ENCODE measurements at places on chromosomes 6 and 20.

- H3K27ac ChIP-seq, result no peak overlapping the region
- no peak for DNase-seq
- no peaks in the 10 kb centered on the region for H3K4me1 ChIP-seq
- no peaks in the 10 kb centered on the region for H3K27me3 ChIP-seq
- no peak overlapping the region for H3K4me3 ChIP-seq
Measured at GRCh38 chr20:16236589-16237241, 336.5 kb downstream of the KIF16B start.

GRCh38 chr20:24868396-24868927 is 80.6 kb upstream of the CST7 start:
- no peaks in the 10 kb centered on the region for H3K4me1 ChIP-seq
- H3K4me3 ChIP-seq, result no peak overlapping the region
- H3K36me3 ChIP-seq, result no peaks in the 10 kb centered on the region
- H3K27ac ChIP-seq, result no peak overlapping the region
- H3K27me3 ChIP-seq, result no peaks in the 10 kb centered on the region

DNA sequence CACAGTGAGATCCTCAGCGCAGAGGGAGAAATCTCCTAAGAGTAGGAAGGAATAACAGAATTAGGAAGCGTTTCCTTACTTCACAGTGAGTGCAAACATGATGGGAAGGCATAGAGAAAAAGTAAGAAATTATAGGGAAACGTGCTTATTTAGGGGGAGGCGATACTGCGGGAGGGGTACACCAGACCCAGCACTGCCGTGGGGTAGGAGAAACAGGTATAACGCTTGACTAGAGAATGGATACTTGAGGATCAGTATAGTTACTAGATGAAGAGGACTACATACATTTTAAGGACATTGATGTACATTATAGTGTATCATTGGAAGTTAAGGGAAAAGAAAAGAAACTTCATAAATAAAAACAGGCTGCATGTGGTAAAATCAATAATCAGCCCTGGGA is 26.8 kb upstream of the HLA-E start:
- DNase-seq, result no peak
- peaks cover 3% of the 10 kb centered on the region for H3K4me1 ChIP-seq
- H3K36me3 ChIP-seq, result no peaks in the 10 kb centered on the region
- no peak overlapping the region for H3K27ac ChIP-seq
- H3K4me3 ChIP-seq, result no peak overlapping the region

DNA sequence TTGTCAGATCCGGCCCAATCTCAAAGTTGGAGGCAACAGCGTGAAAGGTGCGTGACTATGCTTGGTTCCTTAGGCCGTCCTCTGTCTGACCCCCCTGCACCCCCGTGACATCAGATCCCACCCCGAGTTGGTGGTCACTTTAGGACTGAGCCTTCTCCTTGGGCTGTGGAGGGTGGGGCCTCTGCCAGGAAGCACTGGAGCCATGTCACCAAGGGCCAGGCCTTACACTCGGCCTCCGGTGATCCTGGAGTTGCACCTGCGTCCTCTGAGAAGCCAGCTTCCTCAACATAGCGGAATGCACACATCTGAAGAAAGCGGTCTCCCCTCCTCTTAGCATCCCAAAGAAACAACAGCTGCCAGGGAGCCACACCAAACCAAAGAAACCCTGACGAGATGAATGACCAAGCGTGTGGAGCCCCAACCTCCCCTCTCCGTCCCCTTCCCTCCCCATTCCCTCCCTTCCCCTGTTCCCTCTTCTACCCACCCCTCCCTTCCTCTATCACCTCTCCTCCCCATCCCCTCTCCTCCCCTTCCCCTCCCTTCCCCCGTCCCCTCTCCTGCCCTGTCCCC is 182.6 kb downstream of the TTLL2 start:
- DNase-seq, result no peak
- H3K27ac ChIP-seq, result no peak overlapping the region
- no peaks in the 10 kb centered on the region for H3K36me3 ChIP-seq

- DNase-seq, result no peak
- H3K36me3 ChIP-seq, result no peaks in the 10 kb centered on the region
- H3K27ac ChIP-seq, result no peak overlapping the region
- H3K27me3 ChIP-seq, result no peaks in the 10 kb centered on the region
Measured at GRCh38 chr6:8207869-8208191, 105.5 kb upstream of the EEF1E1 start.

- H3K4me1 ChIP-seq, result no peaks in the 10 kb centered on the region
- no peaks in the 10 kb centered on the region for H3K27me3 ChIP-seq
- H3K36me3 ChIP-seq, result no peaks in the 10 kb centered on the region
- H3K27ac ChIP-seq, result no peak overlapping the region
Measured at GRCh38 chr6:20770773-20771172, 236.5 kb downstream of the CDKAL1 start.

DNA sequence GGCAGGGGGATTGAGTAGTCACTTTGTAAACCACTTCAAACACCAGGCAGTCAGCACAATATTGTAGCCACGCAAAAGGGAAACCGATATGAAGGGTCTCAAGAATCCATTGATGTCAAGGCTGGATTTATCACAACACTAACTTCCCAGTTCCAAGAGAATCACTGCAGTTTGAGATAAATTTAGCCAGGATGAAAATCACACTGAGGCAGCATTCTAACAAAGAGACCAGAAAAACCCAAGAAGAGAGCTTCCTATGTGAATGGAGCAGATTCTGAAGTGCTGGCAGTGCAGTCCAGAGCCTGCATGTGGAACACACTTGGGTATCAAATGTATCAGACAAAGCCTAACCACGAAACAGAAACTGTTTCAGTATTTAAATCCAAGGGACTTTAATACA is 84.6 kb downstream of the KIF16B start:
- peaks cover 10% of the 10 kb centered on the region for H3K36me3 ChIP-seq
- H3K27ac ChIP-seq, result no peak overlapping the region
- H3K27me3 ChIP-seq, result no peaks in the 10 kb centered on the region
- DNase-seq, result no peak

GRCh38 chr6:32610682-32611296 is 21.1 kb upstream of the HLA-DRB1 start:
- no peak overlapping the region for H3K4me3 ChIP-seq
- no peaks in the 10 kb centered on the region for H3K36me3 ChIP-seq
- DNase-seq, result no peak

GRCh38 chr6:56692523-56693245 is 50.0 kb upstream of the DST start:
- peaks cover 19% of the 10 kb centered on the region for H3K4me1 ChIP-seq
- H3K36me3 ChIP-seq, result peaks cover 2% of the 10 kb centered on the region

- H3K27ac ChIP-seq, result no peak overlapping the region
- H3K27me3 ChIP-seq, result no peaks in the 10 kb centered on the region
- H3K36me3 ChIP-seq, result no peaks in the 10 kb centered on the region
- H3K4me1 ChIP-seq, result peaks cover 9% of the 10 kb centered on the region
Measured at GRCh38 chr6:151322570-151322969, 68.8 kb downstream of the ZBTB2 start.

DNA sequence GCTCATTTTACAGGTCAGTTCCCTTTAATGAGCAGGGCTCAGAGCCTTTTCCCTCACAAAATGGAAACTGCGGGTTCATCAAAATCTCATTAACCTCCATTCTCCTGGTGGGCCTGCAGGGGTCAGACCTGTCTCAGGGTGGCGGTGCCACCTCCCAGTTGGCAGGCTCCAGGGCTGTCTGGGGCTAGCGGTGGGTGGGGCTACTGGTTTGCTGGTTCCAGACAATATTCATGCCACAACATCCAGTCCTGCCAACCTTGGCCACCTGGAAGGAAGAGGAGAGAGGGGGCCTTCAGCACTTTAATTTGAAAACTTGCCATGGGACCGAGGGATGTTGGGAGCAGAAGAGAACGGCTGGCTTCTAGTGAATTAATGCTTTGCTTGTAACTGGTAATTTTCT is 41.9 kb upstream of the CTNNBL1 start:
- no peak overlapping the region for H3K27ac ChIP-seq
- no peak for DNase-seq
- no peaks in the 10 kb centered on the region for H3K36me3 ChIP-seq
- no peak overlapping the region for H3K4me3 ChIP-seq
- peaks cover 4% of the 10 kb centered on the region for H3K27me3 ChIP-seq

DNA sequence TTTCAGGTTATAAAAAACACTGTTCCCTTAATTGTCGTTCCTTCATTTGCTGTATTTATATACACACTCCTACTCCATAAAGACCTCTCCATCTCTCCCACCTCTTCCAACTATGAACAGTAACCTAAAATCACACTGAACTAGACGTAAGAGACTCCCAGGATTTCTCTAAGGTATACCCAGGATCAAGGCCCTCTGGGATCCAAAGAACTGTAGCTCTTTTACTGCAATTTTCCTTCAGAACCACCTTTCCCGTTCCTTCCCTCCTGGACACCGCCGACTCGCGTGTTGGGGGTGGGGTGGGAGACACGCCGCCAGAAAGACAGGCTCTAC is 680 bp downstream of the LATS1 start:
- peaks cover 11% of the 10 kb centered on the region for H3K4me1 ChIP-seq
- peak overlapping the region; percentile 99 for H3K4me3 ChIP-seq
- no peaks in the 10 kb centered on the region for H3K36me3 ChIP-seq

DNA sequence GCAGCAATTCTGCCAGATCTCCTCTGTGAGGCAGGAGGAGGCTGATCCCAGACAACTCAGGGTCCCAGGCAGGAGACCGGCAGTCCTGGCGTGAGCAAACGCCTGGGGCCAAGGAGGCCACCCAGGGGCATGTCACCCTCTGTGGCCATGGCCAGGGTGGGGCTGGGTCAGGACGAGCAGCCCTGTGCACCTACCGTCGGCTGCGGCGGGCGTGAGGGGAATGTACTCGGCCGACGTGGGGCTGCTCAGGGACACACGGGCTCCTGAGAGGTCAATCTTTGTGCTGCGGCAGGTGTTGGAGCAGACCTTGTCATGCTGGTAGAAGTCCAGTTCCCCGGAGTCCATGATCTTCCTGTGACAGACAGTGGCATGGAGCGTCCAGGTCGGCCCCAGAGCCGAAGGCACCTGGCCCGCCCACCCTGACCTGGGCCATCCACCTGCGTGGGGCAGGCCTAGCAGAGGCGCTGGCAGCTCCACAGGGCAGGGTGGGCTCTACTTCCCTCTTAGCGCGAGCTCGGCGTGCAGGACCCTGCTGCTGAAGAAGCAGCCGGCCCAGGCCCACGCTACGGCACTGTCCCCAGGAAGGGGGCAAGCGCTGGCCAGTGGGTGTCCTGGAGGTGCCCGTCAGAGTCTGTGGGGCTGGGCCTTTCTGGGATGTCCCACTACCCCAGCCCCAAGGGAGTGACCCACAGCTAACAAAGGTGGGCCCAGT is 21.5 kb upstream of the HELZ2 start:
- no peak overlapping the region for H3K4me3 ChIP-seq
- no peaks in the 10 kb centered on the region for H3K4me1 ChIP-seq
- H3K36me3 ChIP-seq, result peaks cover 16% of the 10 kb centered on the region
- no peak for DNase-seq

DNA sequence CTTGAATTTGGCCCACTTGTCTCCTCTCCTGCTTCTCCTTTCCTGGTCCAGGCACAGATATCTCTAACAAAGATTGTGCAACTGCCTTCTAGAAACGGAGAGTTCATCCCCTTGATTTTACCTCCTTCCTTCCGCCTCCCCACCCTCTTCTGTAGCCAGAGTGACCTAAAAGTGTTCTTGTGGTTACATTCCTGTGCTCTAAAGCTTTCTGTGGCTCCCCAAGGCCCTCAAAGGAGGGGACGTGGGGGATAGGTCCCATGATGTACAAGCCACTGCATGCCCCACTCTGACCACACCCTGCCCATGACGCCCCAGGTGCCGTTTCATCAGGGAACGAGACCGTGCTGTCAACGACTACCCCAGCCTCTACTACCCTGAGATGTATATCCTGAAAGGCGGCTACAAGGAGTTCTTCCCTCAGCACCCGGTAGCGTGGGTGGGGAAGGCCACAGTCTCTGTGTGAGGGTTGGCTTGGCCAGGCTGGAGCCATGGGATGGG is 8.2 kb downstream of the CDC25B start:
- DNase-seq, result peak; percentile 97
- peak overlapping the region; percentile 99 for H3K27ac ChIP-seq
- H3K36me3 ChIP-seq, result peaks cover 62% of the 10 kb centered on the region
- peaks cover 81% of the 10 kb centered on the region for H3K4me1 ChIP-seq
- no peak overlapping the region for H3K4me3 ChIP-seq

GRCh38 chr20:25270829-25271251 is 23.0 kb downstream of the PYGB start:
- no peak for DNase-seq
- no peaks in the 10 kb centered on the region for H3K27me3 ChIP-seq
- no peaks in the 10 kb centered on the region for H3K4me1 ChIP-seq
- H3K36me3 ChIP-seq, result peaks cover 62% of the 10 kb centered on the region
- H3K27ac ChIP-seq, result no peak overlapping the region

DNA sequence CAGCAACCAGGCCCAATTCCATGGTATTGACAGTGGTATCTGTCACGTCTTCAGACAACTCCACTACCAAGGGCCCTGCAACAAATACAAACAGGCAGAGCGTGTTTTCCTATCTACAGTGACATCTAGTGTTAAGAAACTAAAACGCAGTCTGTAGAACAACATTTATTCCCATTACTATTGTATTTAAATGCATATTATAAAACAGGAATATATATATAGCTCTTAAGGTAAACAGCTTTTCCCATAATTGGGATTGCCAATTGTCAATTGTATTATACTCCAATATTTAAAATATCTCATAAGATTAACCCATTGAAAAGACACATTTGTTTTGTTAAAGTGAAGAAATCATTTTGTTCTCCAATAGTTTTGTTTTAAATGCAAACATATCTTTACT is 97.2 kb downstream of the KIF16B start:
- no peak overlapping the region for H3K27ac ChIP-seq
- DNase-seq, result no peak

GRCh38 chr6:95572098-95572497 is 5.2 kb upstream of the MANEA start:
- no peaks in the 10 kb centered on the region for H3K27me3 ChIP-seq
- no peaks in the 10 kb centered on the region for H3K36me3 ChIP-seq
- no peak for DNase-seq
- no peak overlapping the region for H3K27ac ChIP-seq
- peaks cover 4% of the 10 kb centered on the region for H3K4me1 ChIP-seq

GRCh38 chr20:24589815-24590177 is 120.4 kb downstream of the SYNDIG1 start:
- H3K4me3 ChIP-seq, result no peak overlapping the region
- DNase-seq, result no peak
- no peaks in the 10 kb centered on the region for H3K4me1 ChIP-seq
- no peaks in the 10 kb centered on the region for H3K27me3 ChIP-seq

DNA sequence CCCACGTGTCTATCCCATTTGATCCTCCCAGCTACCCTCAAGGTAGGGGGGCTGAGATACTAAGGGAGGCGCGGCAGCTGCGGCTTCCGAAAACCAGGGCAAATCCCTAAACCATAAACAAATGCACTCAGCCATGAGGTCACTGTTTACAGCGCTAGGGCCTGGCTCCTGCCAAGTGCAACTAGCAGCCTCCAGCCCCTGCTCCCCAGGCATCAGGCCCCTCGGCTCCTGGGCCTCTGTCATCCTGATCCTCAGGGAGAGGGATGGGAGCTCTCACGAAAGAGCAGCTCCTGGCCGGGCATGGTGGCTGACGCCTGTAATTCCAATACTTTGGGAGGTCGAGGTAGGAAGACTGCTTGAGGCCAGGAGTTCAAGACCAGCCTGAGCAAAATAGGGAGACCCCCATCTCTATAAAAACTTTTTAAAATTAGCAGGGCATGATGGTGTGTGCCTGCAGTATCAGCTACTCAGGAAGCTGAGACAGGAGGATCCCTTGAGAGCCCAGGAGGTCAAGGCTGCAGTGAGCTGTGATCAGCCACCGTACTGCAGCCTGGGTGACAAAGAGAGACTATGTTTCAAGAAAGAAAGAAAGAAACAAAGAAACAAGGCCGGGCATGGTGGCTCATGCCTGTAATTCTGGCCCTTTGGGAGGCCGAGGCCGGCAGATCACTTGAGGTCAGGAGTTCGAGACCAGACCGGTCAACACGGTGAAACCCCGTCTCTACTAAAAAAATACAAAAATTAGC is 42.5 kb upstream of the TLDC2 start:
- H3K36me3 ChIP-seq, result peaks cover 11% of the 10 kb centered on the region
- no peak overlapping the region for H3K4me3 ChIP-seq
- no peaks in the 10 kb centered on the region for H3K27me3 ChIP-seq
- DNase-seq, result no peak
- H3K4me1 ChIP-seq, result peaks cover 27% of the 10 kb centered on the region

Data from keratinocyte (primary cell).